ENCODE measurements at places on chromosomes 2 and 18.

- DNase-seq: no peak
These were observed 2.2 kb upstream of the MAPRE2 start for GRCh38 chr18:35038881-35039491.

DNA sequence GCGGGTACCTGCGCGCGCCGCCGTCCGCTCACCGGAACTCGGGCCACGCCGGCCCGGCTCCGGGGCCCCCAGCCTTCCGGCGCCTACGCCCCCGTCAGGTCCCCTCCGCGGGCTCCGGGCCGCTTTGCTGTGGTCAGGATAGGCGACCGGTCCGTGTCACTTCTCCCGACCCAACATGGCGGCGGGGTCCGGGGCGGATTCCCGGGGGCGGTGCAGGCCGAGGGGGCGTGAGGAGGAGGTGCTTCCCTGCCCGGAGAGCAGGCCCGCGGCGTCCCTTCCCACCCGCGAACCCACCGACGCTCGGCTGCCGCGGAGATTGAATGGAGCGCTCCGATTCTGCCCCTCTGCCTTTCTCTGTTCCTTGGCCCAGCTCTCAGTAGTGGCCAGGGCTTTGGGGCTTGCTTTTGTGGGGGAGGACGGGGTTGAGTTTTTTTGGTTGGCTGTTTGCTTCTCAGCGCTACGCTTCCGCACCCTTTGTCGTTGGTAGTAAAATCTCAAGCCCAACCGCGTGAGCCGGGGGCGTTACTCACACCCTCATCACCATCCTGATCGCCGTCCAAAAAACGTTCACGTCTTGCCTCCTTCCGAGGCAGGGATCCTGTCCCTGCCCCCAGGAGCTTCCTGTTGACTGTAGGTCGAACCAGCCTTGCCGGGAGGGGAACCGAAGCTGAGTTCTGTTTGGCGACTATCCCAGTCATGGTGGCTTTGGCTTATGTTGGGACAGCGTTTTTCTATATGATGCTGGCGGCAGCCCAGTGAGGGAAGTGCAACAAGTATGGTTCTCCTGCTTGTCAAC lies 532 bp upstream of the YES1 start:
- peak; percentile 94 for DNase-seq

DNA sequence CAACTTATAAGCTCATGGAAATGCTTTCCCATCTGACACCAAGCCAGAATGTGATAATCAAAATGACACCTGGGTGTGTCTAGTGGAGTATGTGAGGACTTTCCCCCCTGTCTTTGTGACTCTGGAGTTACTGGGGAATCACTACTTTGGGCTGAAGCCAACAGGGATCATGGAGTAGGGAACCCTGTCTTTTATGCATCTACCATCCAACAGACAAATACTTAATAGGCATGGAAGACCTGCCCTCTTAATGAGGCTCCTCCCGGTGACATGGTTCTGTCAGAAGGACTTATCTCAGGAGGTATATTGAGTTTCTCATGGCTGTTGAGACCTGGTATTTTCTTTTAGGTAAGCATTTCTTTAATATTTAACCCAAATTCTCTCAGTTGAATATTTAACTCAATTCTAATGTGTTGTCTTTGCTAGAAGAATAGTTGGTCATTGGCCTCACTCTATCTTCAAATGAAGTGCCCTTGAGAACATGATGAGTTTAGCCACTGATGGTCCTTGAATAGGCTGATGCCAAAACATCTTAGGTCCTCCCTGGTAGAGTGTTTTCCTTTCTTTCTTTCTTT lies 42.1 kb downstream of the TGIF1 start:
- DNase-seq: no peak

DNA sequence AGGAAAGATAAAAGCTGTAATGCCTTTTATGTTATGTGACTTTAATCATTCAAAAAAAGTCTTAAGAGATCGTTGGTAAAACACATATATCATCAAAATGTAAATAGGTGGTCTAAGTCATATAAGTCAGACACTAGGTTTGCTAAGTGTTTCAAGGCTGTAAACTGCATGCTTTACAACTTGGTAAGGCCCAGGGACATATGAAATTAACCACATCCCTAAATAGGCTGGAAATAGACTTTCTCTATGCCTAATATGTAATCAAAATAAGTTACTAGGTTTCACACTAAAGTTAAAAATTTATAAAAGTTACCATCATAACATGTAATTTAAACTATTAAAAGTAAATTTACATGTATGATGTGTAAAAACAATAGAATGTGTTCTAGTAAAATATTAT lies 946.3 kb upstream of the LRATD1 start:
- no peak for DNase-seq

- no peak for DNase-seq
These were observed 705.1 kb upstream of the GCFC2 start for GRCh38 chr2:76415821-76416220.

DNA sequence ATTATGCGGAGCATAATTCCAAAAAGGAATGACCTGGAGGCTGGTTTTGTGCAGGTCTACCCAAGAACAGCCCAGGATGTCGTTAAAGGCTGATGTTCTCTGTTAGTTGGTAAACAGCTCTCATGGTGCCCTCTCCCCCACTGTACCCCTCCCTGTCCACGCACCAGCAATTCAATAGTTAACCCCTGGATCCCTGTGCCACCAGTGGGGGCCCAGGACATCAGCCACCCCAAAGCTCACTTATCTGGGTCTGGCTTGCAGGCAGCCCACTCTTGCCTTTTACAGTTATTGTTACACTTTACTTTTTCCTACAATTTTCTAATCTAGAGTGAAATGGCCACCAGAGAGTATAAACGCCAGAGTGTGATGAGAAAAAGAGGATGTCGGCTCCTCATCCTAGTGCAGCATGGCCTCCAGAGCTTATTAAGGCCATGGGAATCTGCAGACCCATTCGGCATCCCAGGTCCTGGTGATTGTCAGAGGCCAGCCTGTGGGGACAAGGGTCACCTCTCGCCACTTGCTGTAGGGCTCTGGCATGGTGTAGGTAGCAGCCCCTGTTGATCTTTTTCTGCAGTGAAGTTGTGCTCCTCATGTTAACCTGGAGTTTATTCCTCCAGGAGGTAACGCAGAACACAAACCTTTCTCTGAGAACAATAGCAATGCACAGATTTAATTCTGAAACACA lies 30.3 kb downstream of the TWIST2 start:
- no peak for DNase-seq

GRCh38 chr2:46967990-46968647 lies 52.5 kb upstream of the MCFD2 start:
- DNase-seq: no peak

- no peak for DNase-seq
These were observed 427.8 kb upstream of the MYT1L start for GRCh38 chr2:2758793-2759367.

DNA sequence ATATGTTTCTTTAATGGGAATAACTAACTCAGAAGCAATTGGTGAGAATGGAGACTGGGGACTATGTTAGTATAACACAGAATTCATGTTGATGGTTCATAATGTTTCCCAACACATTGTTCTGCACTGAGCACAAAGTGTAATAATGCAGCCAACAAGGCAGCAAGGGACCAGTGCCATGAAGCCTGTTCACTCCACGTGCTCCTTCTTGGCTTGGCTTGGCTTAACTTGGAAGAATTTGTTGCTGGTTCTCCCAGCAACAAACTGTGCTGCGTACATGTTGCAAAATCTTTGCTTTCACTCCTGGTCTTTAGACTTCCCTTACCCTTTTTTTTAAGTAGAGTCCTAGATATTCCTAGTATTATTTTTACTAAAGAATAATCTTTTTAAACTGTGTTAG lies 129.7 kb downstream of the MAP3K20 start:
- no peak for DNase-seq

GRCh38 chr18:79680100-79680879 lies 687 bp downstream of the CTDP1 start:
- DNase-seq: peak; percentile 73

DNA sequence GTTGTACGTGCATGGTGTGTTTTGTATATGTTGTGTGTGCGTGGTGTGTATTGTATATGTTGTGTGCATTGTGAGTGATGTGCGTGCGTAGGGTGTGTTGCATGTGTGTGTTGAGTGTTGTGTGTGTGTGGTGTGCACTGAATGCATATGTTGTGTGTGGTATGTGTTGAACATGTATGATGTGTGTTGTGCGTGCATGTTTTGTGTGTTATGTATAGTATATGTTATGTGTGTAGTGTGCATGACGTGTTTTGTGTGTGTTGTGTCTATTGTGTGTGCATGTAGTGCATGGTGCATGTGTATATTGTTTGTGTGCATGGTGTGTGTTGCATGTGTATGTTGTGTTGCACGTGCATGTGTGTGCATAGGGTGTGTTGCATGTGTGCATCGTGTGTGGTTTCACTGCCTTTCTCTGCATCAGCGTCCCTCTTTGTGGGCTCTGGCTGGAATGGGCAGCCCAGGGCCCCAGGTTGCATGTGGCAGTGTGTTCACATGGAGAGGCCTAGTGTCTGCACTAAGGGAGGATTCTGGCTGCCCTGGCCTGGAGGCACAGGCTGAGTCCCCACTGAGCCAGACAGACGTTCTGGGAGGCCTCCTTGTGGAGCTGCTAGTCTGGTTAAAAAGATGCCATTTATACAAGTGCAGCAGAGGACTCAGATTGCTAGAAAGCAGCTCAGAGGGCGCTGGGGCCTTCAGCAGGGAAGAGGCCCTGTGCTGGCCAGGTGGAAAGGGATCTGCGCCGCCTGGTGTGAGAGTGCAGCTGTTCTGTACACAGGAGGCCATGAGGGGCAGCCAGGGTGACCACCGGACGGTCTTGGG lies 107.2 kb downstream of the FAM168B start:
- no peak for DNase-seq

- DNase-seq: no peak
These were observed 7.9 kb upstream of the NABP1 start for GRCh38 chr2:191670076-191670475.

- DNase-seq: peak; percentile 48
These were observed 84.8 kb upstream of the POU3F3 start for GRCh38 chr2:104769096-104769495.

DNA sequence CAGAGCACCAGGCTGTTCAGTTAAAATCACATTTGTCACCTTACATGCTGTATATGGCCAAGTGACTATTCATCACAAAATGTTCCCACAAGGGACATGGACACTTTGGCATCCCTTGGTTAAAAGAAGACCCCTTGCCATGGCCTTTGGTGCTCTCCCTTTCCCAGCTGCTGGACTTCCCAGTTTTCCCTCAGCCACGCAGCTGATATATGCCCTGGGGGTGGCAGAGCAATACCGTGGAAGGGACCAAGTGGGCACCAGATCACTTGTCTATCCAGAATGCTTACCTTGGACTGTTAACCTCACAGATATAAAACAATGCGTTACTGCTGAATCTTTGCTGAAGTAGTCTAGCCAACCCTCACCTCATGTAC lies 35.3 kb downstream of the PAIP2B start:
- DNase-seq: no peak

DNA sequence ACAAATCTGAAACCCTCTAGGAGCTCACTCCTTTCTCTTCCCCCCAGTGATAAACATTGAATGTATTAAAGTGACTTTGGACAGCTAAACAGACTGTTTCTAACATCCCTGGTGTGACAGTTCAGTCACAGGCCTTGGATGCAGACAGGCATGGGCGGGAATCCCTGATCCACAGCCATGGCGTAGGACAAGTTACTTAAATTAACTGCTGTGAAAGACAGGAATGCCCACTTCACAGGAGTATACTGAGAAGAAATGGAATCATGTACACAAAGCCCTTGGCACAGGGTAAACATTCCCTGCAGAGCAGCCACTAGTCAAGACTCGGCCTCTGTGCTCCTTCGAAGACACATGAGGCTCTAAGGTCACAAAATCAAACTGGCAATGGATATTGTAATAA lies 34.0 kb downstream of the FARSB start:
- DNase-seq: no peak

DNA sequence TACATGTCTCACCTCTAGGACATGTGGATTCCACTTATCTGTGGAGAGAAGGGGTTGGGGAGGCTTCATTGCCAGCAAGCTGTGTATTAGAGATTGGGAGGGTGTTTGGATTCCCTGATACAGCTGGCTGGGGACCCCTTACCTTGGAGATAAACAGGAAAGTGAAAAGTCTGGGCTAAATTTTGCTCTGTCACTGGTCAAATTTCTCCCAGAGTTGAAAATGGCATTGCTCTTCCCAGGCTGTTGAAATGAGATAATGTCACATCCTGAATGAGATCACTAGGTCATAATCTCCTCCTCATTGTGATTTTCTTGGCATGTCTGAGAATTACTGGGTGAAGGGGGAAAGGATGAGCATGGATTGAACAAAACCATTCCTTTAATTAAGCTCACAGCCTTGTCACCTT lies 265.0 kb upstream of the PARD3B start:
- no peak for DNase-seq

- DNase-seq: no peak
These were observed 82.2 kb upstream of the SETBP1 start for GRCh38 chr18:44598514-44598913.

GRCh38 chr2:150909090-150909489 lies 352.6 kb downstream of the RBM43 start:
- DNase-seq: no peak

- no peak for DNase-seq
These were observed 8.6 kb downstream of the RBMS1 start for GRCh38 chr2:160484859-160485520.

DNA sequence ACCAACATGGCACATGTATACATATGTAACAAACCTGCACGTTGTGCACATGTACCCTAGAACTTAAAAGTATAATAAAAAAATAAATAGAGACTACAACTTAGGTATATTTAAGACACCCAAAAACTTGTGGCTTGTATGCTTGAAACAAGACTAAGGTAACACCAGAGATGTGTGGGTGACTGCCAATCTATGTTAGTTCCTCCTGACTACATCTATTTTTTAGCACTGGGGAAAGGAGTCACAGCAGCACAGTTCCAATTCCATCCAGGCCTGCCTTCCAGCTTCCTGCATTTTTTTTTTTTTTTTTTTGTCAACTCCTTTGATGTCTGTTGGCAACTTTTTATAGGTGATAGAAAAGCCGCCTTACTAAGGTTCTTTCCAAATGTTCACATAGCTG lies 18.2 kb downstream of the C2orf69 start:
- DNase-seq: no peak

- no peak for DNase-seq
These were observed 44.2 kb upstream of the AQP4 start for GRCh38 chr18:26909599-26910290.

GRCh38 chr2:99648178-99648844 lies 158.5 kb upstream of the REV1 start:
- no peak for DNase-seq

GRCh38 chr2:162245061-162245460 lies 1.8 kb upstream of the FAP start:
- no peak for DNase-seq

DNA sequence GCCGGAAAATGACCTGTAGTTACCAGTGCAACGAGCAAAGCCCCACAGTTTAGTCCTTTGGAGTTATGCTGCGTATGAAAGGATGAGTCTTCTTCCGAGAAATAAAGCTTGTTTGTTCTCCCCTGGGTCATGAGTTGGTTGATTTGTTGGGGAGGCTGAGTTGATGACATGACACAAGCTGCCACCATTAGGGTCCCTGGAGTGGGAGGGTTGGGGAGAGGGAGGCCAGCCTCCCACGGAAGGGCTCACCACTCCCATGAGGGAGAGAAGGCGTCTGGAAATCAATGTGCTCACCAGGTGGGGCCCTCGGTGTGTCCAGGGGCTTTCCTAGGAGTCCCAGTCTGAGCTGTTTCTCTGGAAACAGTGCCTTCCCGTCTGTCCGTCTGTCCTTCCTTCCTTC lies 7.4 kb upstream of the DGKD start:
- DNase-seq: no peak

GRCh38 chr2:123093199-123093598 lies 931.9 kb upstream of the CNTNAP5 start:
- no peak for DNase-seq

Data from RKO (cell line).